ENCODE measurements at places on chromosomes 6 and 20.

- H3K4me1 ChIP-seq, result no peaks in the 10 kb centered on the region
- H3K36me3 ChIP-seq, result no peaks in the 10 kb centered on the region
- no peak overlapping the region for H3K27ac ChIP-seq
Observed at GRCh38 chr20:38883081-38883980, 42.9 kb upstream of the FAM83D start.

DNA sequence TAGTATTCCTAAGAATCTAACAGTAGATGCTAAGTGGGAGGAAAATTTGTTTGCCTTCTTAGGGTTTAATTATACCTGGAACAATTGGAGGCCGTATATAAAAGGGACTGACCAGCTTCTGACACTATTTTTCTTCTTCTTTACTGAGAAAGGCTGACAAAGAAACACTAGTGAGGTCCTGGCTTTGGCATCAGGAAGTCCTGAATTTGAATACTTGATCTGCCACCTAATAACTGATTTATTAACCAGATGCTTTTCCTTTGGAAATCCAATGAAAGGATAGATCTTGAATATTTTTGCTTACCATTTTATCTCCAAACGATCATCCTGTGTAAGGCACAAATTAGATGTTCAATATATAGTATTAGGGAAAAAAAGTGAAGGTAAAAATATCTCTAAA, 382.5 kb downstream of the CENPW start:
- no peaks in the 10 kb centered on the region for H3K36me3 ChIP-seq
- no peaks in the 10 kb centered on the region for H3K4me1 ChIP-seq
- no peak for DNase-seq

DNA sequence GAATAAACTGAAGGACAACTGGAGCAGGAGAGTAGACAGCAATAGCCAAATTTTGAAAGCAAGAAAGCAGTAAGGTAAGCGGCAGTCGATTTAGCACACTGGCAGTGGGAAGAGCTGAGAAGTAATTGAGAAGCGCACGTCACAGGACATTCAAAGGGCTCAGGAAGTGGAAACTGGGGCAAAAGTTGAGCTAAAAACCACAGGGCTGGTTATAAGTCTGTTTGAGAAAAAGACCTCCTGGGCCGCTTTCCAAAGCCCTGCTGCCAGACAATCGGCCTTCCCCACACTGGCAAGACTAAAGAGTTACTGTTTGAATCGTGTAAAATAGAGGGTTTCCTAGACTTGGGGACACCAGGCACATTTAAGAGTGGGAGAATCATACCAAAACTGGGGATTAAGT, 161.4 kb downstream of the DNAH8 start:
- H3K27ac ChIP-seq, result no peak overlapping the region
- no peaks in the 10 kb centered on the region for H3K4me1 ChIP-seq
- no peak overlapping the region for H3K4me3 ChIP-seq
- no peaks in the 10 kb centered on the region for H3K27me3 ChIP-seq
- H3K36me3 ChIP-seq, result no peaks in the 10 kb centered on the region

DNA sequence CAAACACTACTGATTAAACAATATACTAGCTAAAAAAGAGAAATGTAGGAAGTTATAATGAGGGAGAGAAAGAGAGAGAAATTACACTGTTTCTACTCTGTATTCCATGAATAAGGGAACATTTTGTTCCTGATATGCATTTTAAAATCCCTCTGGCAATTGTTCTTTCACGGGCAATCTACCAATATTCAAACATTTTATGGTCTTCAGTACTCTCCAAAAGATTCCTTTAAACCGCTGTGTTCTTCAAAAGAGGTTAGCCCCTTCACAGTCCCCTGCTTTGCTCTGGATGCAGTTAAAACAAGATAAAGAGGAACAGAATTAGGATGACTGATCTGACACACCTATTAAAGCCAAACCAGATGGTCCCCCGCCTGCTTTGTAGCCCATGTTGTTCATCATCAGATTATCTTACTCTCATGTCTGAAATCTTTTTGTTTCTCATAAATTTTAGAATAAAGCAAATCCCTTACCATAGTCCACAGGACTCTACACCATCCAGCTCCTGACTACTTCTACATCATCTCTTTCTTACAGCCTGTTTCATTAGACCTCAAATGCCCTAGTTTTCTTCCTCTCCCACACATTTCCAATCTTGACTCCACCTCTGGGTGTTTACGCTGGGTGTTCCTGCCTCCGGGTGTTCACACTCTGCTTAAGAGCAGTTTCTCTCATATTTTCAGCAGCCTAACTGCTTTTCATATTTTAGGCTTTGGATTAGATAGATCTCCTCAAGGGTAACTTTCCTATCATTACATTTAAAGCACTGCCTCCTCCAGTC, 399.7 kb downstream of the COL12A1 start:
- DNase-seq, result peak; percentile 64
- no peaks in the 10 kb centered on the region for H3K36me3 ChIP-seq
- H3K27ac ChIP-seq, result peak overlapping the region; percentile 31
- no peaks in the 10 kb centered on the region for H3K27me3 ChIP-seq
- H3K4me3 ChIP-seq, result no peak overlapping the region
- no peaks in the 10 kb centered on the region for H3K4me1 ChIP-seq

DNA sequence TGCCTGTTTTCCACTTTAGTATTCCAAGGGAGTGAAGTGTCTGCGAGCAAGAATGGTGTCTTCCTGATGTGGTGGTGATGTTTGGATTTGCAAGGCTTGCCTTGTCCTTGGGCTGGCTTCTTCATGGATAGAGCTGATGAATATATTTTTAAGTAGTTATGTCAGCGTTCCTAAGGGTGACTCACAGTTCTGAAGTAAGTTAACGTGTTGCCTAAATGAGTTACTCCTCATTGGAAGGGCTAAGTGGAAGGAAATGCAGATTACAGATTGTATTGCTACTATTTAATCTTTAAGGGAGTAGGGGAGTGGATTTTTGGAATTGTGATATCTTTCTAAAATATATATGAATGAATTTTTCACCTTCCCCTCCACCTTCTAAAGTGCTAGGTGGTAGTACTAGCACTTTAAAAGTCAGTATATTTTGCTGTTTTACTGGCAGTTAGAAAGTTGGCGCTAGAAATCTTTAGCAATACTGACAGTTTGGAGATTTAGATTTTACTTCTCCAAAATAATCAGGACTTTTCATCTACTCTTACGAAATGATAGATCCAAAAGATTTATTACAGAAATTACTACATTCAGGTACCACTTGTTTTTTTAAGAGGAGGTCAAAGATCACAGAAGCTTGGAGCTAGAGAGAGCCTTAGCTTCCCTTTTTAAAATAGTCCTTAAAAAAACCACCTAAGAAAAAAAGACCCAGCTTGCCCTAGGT, 197.4 kb downstream of the JARID2 start:
- H3K27ac ChIP-seq, result no peak overlapping the region
- H3K36me3 ChIP-seq, result no peaks in the 10 kb centered on the region
- peaks cover 13% of the 10 kb centered on the region for H3K4me1 ChIP-seq
- DNase-seq, result no peak
- H3K27me3 ChIP-seq, result no peaks in the 10 kb centered on the region

GRCh38 chr6:64679416-64679815, 1027.6 kb downstream of the EYS start:
- no peak for DNase-seq
- H3K4me3 ChIP-seq, result no peak overlapping the region
- H3K27me3 ChIP-seq, result no peaks in the 10 kb centered on the region
- no peaks in the 10 kb centered on the region for H3K4me1 ChIP-seq

GRCh38 chr20:4243071-4243470, 227.7 kb upstream of the RNF24 start:
- H3K27ac ChIP-seq, result no peak overlapping the region
- no peak for DNase-seq
- H3K4me3 ChIP-seq, result no peak overlapping the region
- H3K36me3 ChIP-seq, result no peaks in the 10 kb centered on the region
- H3K4me1 ChIP-seq, result no peaks in the 10 kb centered on the region

- H3K4me3 ChIP-seq, result no peak overlapping the region
- H3K4me1 ChIP-seq, result peaks cover 7% of the 10 kb centered on the region
- DNase-seq, result no peak
- H3K27me3 ChIP-seq, result no peaks in the 10 kb centered on the region
Observed at GRCh38 chr20:39873286-39873685, 815.8 kb downstream of the MAFB start.

DNA sequence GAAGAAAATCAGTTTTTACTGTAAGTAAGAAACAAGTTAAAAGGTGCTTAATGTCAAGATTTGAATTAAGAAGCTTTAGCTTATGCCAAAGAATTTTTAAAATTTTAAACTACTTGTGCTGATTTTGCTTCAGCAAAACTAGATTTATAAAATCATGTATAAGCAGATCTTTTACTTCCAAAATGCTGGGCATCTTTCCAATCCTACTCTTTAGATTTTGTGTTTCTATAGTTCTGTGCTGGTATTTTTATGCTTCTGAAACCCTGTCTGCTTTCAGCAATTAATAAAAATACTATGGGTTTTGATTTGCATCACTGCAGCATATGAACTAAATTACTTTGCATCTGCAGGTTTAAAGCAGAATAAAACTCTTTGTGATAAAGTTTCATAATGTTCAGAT, 238.6 kb upstream of the RNF217 start:
- no peaks in the 10 kb centered on the region for H3K4me1 ChIP-seq
- no peak overlapping the region for H3K27ac ChIP-seq
- no peak overlapping the region for H3K4me3 ChIP-seq
- H3K36me3 ChIP-seq, result no peaks in the 10 kb centered on the region

DNA sequence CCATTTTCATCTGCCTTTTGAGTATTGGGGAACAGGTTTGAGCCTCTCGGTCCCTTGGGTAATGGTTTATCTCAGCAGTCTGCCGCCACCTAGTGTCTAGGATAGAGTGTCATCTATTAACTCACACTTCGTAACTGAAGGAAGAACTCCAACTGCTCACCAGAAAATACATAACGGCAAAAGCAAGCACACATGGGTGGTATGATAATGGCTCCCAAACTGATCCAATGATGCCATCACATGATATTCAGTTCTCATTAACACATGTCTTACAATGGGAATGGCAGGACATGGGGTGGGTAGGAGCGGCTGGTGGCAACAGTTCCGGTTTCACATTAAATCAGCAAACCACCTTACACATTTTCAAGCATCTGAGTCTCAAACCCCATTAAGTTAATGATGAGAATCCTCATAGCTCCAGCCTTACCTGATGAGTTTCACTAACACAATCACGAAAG, 110.7 kb upstream of the PHACTR1 start:
- H3K27ac ChIP-seq, result no peak overlapping the region
- no peaks in the 10 kb centered on the region for H3K27me3 ChIP-seq
- no peak for DNase-seq
- H3K4me3 ChIP-seq, result no peak overlapping the region
- H3K36me3 ChIP-seq, result no peaks in the 10 kb centered on the region

DNA sequence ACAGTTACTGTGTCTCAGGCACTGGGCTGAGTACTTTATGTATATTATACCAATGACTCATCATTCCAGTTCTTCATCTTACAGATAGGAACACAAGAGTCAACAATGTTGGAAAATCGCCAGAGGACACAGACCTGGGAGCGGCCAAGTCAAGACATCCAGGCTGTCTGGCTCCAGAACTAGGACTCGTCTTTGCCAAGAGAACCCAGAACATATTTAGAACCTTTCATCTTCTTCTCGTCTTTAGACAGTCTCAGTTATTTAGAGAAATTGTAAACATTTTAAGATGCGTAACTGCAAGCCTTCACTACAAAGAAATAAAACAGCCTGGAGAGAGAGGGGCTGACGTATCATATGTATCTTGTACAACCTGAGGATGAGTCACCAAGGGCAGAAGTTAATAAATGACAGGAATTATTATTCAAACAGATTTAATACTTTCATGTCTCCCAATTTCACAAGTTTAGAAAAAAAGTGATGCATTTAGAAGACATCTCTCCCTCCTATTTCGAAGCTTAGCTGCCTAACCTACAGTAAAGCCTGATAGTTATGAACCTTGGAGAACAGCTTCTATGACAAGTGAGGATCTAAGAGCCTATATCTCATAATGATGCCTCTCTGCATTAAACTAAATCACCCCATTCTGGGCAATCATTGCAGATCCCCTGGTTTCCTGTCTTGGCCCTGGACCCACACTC, 43.4 kb downstream of the SLC22A3 start:
- H3K36me3 ChIP-seq, result no peaks in the 10 kb centered on the region
- no peak for DNase-seq
- peaks cover 9% of the 10 kb centered on the region for H3K4me1 ChIP-seq
- H3K27me3 ChIP-seq, result no peaks in the 10 kb centered on the region
- no peak overlapping the region for H3K27ac ChIP-seq

DNA sequence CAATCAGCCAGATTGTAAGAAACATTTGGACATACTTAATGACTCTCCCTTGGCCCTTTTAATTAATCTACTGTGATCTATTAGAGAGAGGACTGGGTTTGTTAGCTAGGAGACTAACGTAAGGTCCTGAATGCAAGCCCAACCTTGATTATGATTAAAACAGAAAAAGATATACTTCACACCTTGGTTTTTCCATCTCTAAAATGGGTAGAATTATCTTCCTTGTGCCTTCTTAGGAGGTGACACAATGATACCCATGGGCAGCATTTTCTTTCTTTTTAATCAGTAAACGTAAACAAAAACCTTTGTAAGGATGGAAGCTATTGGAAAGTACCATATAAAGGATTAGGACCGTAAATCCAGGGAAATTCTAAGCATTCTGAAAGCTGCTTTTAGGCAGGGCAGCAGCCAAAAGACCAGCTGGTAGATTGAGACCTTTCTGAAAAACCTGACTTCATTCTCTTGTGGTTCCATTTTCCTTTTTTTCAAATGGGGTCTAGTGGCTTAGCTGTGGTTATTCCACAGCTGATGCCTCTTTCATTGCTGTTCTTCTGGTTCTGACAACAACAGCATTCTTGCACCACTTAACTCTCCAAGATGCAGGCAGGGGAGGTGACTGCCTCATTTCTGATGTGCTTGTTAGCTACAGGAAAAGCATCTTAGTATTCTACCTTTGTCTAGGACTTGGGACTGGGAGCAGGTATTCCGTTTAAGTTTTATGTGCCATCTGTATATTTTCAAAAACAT, 27.4 kb downstream of the RREB1 start:
- no peaks in the 10 kb centered on the region for H3K36me3 ChIP-seq
- H3K27ac ChIP-seq, result no peak overlapping the region
- H3K27me3 ChIP-seq, result no peaks in the 10 kb centered on the region

DNA sequence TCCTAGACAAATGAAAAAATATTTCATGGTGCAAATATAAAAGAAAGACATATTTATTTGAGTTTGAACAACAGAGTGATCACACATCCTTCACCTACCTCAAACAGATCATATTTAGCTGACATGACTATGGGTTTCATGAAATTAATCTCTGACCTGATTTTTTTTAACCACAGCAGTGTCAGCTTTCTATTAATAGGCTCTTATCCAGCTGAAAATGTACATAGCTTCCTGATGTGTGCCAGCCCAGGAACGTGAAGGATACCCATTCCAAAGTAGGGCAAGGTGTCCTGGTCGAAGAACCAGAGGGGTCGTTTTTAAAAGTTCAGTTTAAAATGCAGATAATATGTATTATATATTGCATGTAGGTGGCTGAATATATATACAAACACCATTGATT, 19.8 kb downstream of the TRDN start:
- H3K4me3 ChIP-seq, result no peak overlapping the region
- no peak for DNase-seq

DNA sequence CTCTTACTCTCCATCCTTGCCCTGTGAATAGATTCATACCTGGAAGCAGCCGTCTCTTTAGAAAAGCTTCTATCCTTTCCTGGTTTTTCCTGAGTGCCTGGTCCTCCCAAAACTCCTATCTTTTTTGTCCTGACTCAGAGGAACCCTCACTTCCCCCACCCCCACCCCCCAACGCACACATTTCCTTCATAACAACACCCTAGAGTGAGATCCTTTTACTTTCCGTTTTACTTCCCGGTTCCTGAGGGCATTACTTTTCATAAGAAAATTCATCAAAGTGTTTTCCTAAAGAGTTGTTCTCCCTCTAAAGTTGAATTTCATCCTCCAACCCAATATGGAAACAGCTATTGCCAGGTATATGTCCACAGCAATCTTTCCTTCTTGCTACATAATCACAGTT, 327.0 kb downstream of the NRN1 start:
- no peak overlapping the region for H3K27ac ChIP-seq
- no peaks in the 10 kb centered on the region for H3K4me1 ChIP-seq
- no peak overlapping the region for H3K4me3 ChIP-seq
- DNase-seq, result no peak
- H3K36me3 ChIP-seq, result no peaks in the 10 kb centered on the region
